ENCODE measurements at places on chromosomes 1 and 21.

- DNase-seq: no peak
Observed at GRCh38 chr1:6507037-6507428, 15.6 kb upstream of the PLEKHG5 start.

DNA sequence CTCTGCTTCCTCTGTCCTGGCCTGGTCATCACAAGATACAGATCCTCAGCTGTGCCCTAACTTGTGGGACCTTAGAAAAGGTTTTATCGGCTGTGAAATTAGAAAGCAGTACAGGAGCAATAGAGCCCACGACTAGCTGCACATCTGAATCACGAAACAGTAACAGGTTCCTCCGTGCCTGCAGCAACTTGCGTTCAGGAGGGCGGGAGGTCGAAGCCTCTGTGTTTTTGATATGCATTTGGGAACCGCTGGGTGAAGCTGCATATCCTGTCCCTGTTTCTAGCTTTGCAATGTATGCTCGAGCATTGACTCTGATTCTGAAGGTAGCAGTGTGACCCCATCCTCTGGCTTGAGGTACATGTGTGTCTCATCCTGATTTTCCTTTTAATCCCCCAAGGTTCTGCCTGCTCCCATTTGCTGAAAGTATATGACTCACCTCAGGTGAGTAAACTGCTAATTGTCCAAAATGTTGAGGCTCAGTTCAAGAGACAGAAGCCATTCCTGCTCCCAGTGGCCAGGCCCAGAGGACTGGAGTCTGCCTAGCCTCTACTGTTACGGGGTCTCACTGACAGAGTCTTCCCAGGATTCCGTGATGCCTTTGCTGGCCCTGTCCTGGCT is 44.3 kb downstream of the SCCPDH start:
- DNase-seq: no peak

DNA sequence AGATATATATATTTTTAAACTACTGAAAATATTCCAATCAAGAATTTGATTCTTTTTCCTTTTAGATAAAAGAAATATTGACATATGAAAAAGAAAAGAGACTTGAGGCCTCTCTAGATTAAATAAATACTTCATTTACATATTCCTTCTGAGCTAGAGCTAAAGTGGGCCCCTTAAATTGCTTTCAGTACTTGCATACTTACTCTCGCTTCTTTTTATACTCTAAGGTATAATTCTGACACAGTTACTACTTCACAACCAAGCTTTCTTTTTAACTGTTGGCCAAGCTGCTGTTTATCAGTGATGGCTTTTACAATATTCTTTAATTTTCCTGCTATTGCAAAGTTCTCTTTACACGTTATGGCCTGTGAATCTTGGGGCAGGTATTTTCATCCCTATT is 24.6 kb downstream of the EXTL2 start:
- DNase-seq: no peak

GRCh38 chr1:53981220-53981619 is 35.1 kb downstream of the LRRC42 start:
- DNase-seq: no peak

DNA sequence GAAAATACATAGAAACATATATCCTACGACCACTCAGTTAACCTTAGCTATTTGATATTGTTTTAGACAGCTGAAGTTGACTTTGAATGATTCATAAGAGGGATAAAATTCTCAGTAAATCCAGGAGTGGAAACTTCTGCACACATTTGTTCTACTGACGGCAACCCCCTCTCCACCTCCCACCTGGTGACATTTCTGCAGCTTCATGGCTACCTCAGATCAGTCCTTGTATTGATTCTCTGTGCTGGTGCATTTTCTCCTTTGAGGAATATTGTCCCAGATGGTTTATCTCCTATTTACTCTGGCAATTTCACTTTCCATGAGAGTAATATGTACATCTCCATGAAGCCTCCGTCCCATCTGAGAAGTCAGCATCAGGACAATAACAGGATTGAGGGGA is 57.7 kb upstream of the COA6 start:
- DNase-seq: no peak

GRCh38 chr1:6601923-6602668 is 573 bp downstream of the KLHL21 start:
- no peak for DNase-seq

DNA sequence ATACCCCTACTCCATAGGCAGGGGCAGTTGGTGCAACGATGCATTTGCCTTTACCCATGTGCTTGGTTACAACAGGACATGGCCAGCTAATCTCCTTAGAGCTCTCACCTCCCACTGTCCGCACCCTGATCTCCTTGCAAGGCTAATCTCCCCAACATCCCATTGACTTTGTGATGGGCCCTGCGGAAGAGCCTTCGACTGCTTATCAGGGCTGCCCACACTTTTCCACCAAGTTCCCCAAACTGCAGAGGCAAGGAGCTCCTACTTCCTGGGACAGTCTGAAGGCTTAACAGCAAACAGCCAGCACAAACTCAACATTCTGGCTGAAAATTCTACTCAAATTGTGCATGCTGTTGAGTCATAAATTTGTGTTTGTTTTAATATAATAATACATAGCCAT is 36.0 kb downstream of the C1orf94 start:
- no peak for DNase-seq

GRCh38 chr1:44050261-44050660 is 19.0 kb upstream of the SLC6A9 start:
- DNase-seq: no peak

- DNase-seq: no peak
Observed at GRCh38 chr1:57296726-57297250, 127.1 kb downstream of the DAB1 start.

GRCh38 chr1:11198851-11199594 is 9.9 kb downstream of the ANGPTL7 start:
- DNase-seq: no peak

- DNase-seq: no peak
Observed at GRCh38 chr1:213397638-213398037, 346.6 kb downstream of the RPS6KC1 start.

GRCh38 chr21:45713613-45714012 is 70.1 kb downstream of the PCBP3 start:
- no peak for DNase-seq

- DNase-seq: no peak
Observed at GRCh38 chr1:180185281-180185680, 30.6 kb downstream of the QSOX1 start.
